AG09319 (cell line): ENCODE measurements at places on chromosomes 5 and 9.

GRCh38 chr9:127388037-127388855, 8.7 kb upstream of the SLC2A8 start:
- peak; percentile 83 for DNase-seq

DNA sequence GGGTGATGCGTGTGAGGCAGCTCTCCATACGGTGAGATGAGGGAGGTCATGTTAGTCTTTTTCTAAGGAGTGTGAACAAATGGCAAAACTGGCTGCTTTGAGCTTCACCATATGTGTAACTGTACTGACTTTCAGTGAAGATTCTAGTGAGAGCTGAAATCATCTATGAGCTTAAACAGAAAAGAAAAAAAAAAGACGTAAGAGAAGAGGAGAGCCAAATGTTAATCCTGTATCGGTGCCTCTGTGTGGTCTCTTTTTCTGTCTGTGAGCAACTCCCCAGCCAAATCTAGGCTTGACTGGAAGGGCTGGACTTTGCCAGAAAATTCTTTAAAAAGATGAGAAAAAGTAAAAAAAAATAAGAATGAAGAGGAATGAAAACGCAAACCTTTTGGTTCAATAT, 209.7 kb upstream of the TUT7 start:
- no peak for DNase-seq

DNA sequence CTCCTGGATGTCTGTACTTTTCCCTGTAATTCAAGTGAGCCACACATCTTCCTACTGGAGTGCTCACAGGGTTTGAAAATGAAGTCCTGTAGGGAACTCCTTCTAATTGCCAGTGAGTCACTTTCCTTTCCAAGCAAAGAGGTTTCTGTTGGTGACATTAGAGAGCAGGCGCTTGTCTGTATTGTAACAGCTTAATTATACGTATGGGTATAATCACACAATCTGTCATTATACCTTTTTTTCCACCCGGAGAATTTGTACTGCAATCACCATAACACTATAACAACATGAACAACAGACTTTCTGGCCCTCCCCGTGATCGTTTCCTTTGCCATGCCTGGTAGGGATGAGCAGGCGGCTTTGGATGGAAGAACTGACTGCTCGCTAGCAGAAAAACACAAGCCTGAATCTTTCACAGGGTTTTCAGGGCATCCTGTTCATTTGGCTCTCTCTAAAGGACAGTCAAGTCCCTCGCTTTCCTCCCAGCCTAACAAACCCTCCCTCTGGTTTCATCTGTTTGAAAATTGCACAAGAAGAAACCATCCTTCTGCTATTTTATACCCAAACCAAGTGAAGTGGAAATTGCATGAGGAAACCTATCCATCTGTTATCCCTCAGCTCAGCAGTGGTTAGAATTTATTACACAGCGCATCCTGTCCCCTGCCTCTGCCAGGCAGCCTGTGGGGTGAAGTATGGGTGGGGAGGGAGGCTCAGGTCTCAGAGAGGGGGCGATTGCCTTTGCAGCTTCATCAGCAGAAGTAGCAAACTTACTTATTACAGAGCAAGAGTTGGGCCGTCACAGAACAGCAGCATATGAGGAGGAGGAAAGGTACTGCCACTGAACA, 307.0 kb upstream of the TLE4 start:
- peak; percentile 5 for DNase-seq

DNA sequence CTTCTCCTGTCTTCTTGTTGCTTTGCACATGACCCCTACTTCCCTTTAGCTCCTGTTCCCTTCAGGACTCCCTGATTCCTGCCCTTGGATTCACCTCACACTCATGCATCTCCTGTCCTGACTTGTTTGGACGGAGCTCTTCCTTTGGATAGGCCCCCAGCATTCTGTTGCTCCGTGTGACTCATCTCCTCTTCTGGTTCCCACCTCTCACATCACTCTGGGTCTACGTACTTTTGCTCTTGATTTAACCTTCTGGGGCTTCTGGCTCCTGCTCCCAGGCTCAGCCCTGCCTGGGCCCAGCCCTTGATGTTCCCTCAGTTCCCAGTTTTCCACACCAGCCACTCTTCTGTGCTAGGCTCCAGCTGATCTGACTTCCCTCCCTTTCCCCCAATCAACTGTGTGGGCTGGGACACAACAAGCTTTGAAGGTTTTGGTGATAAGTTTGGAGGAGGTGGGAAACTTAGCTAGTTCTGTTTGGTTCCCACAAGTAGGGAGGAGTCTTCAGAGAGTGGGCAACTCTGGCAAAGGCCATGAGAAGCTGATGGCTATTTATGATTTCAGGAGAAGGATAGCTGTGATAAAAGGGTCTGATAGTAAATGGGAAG, 331.5 kb downstream of the ARHGEF28 start:
- DNase-seq: no peak

GRCh38 chr9:76101947-76102346, 211.5 kb downstream of the PCSK5 start:
- no peak for DNase-seq

GRCh38 chr5:112006721-112007120, 249.7 kb upstream of the NREP start:
- no peak for DNase-seq

DNA sequence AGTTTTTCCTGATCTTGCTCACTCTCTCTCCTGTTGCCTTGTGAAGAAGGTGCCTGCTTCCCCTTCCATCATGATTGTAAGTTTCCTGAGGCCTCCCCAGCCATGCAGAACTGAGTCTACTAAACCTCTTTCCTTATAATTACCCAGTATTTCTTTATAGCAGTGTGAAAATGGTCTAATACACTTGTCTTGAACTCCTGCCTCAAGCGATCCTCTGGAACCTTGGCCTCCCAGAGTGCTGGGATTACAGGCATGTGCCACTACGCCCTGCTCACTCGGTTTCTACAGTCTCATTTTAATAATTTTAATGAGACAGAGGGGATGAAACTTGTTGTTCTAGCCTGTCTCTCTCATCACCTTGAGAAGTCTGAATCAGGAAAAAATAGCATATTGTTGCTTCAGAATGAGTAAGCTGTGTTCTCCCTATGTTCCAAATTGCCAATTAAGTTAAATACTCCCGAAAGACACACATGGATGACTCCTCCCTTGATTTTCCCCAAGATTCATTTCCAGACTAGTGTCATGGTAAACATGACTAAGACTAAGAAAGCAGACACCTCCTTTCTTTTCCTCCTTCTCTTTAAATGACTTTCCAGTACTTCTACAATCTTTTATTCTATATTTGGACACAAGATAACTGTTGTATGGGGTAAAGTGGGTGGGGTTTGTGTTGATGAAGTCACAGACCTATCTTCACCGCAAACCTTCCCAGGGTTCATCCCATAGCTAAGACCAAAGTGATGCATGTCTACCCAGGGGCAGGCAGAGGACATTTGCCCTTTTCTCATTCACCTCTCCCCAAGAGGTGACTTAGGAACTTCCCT, 7.8 kb upstream of the DNAJC18 start:
- DNase-seq: no peak

DNA sequence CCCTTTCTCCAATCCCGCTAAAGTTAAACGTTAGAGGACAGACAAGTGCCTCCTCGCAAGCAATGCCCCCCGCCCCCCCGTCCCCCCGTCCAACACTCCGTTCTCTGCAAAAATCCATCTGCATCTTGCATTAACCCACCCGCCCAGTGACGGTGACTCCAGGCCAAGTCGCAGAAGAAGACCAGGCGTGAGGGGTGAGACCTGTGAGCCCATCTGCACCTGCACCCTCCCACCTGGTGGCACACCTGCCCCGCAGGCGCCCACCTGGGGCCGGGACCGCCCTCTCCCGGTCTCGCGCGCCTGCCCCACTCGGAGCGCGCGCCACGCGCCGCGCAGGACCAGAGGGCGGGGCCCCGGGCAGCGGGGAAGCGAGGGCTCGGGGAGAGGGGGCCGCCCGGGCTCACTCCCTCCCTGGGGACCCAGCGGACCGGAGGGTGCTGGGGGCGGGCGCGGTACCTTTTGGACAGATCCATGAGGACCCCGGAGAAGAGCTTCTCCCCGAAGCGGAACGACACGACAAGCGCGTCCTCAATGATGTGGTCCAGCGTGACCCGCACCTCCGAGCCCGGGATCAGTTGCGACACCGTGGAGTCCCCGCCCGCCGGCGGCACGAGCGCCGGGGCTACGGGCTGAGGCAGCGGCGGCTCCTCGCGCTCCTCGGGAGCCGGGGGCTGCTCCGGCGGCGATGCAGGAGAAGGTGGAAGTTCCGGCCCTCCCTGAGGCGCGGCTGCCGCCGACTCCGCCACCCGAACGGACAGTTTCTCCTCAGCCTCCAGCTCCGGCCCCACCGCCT, 705 bp downstream of the PWWP2A start:
- DNase-seq: no peak

DNA sequence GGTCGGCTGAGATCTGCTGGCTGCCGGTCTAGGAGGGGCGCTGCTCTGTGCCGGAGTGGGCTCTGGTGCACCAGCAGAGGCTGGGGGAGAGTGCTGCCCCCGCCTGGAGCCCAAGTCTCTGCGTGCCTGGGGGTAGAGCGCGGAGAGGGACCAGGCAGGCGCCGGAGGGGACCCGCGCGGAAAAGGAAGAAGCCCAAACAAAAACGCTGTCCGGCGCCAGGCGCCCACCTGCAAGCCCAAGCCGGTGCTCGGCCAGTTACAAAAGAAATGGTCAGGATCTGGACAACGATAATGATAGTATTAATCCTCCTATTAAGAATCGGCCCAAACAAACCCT, 571 bp upstream of the S1PR3 start:
- DNase-seq: no peak

- DNase-seq: no peak
Observed at GRCh38 chr5:102762562-102763227, 7.6 kb downstream of the PAM start.

DNA sequence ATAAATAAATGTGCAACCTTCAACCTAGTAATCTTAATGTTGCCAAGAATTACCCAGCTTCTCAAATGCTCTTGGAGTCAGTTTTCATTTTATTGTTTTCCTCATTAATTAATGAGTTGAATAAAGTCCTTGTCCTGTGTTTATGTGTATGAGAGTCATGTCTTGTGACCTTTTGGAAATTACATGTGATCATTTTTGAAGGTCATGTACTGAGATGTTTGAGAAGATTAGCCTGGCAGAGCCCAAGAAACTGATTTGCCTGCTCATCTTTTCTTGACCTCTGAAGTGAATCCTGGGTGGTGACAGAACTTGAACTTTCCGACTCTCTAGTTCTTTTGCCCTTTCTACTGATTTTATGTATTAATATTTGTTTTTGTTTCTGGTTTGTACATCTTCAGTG, 15.4 kb downstream of the ANKRA2 start:
- no peak for DNase-seq

DNA sequence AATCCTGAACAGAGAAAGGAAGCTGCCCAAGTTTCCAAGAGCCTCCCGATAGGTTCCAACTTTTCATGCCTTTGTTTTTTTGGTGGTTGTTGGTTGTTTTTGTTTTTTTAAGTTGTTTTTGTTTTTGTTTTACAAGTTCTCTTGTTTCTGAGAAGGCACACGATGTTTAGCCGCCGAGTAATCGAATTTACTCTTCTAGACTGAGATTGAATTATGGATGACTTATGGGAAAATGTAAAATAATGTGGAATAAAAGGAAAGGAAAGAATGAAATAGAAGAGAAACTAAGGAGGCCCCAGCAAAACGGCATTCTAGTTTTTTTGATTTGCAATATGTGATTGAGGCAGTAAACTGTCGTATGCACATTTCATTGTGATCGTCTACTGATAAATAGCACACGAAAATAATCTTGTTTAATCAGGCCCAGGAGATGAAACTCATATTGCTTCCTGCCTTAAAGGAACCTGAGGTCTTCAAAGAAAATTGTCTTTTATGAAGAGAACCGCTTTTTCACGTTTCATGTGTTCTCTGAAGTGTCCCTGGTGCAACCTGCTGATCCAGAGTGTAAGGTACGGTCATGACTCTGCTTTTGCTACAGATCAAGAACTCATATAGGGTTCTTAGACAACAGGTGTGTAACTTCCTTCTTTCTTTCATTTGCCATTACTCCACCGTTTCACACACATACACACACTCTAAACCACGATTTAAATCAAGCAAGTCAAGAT, 1.3 kb upstream of the GNAQ start:
- no peak for DNase-seq

DNA sequence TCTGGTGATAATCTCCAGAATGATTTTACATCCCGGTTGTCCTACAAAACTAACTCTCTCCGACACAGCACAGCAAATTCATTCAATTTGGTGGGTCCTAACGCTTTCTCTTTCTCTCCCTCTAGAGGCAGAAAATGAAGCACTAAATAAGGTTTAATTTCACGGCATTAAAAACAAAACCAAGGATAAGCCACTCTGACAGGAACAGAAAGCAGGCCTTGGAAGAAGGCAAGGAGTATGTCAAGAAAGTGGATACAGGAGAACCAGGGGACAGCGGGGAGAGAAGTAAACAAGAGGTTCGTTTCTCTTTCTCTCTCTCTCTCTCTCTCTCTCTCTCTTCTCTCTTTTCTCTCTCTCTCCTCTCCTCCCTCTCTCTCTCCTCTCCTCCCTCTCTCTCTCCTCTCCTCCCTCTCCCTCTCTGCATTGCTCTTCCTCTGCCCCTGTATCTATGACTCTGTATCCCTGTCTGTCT, 49.8 kb downstream of the EBF1 start:
- DNase-seq: no peak

- DNase-seq: no peak
Observed at GRCh38 chr9:93523518-93524144, 52.8 kb upstream of the PHF2 start.

GRCh38 chr5:113450462-113450861, 15.7 kb upstream of the TSSK1B start:
- DNase-seq: no peak

- no peak for DNase-seq
Observed at GRCh38 chr5:96373381-96373733, 59.7 kb downstream of the PCSK1 start.

DNA sequence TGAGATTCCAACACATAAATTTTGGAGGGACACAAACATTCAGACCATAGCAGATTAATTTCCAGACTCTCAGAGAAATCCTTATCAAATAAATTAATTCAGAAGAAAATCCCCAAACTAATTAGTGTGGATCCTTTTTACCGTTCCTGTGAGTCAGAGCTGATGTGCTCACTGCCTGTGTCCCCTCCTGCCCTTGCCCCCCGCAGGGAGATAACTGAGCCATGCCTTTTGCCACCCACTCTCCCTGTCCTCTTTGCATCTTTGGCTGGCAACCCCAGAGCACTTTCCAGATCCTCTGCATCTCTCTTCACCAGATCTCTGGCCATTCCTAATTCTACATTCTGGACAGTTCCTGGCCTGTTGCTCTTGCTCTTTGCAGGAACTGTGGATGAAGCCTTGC, 135.4 kb upstream of the MAP1B start:
- DNase-seq: no peak

- no peak for DNase-seq
Observed at GRCh38 chr5:33769196-33769595, 122.6 kb downstream of the ADAMTS12 start.

DNA sequence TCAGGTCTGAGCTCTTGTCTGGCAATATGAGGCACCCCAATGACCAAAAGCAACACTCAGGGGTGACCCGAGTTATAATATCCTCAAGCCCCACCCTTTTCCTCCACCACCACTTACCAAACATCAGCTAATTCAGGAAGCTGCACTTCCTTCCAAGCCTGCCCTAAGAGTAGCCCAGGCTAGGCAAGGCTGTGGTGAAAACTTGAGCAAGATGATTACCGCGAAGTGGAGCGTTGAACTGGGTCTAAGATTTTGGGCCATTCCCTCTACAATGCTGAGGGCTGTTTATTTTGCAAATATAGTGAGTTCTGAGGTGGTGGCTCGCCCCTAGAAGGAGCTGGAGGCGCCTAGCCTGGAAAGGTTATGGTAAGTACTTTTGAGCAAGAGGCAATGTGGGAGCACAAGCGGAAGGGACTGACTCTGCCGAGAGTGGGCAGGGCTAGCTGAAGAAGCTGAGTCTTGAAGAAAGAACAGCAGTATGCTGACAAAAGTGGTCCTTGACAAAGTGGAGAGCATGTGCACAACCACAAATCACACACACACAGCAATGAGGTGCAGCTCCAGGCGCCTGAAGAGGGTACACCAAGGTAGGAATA, at the start of gene HK3:
Gene HK3 (minus strand): TSS at position 51 of the 596 bp plus-strand sequence. CDS start 3,187 bp downstream, outside the sequence.
- no peak for DNase-seq
